Skeletal muscle cell (primary cell): ENCODE measurements at places on chromosomes 13 and 19.

DNA sequence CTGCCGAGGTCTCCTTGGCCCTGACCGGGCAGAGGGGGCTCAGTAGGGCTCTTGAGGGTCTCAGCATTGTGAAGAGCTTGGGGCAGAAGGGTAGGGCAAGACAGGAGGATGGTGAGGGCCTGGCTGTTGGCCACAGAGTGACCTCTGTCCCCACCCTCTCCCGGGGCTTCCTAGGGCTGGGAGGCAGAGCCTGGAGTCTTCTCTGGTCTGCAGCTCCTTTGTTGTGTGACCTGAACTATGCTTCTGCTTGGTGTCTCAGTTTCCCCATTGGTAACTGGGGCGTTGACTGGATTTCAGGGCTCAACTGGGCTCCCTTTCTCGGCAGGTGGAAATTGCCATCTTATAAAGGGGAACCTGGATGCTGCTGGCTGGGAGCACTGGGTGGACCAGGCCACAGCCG lies 30.1 kb upstream of the PEPD start:
- DNase-seq, result no peak

DNA sequence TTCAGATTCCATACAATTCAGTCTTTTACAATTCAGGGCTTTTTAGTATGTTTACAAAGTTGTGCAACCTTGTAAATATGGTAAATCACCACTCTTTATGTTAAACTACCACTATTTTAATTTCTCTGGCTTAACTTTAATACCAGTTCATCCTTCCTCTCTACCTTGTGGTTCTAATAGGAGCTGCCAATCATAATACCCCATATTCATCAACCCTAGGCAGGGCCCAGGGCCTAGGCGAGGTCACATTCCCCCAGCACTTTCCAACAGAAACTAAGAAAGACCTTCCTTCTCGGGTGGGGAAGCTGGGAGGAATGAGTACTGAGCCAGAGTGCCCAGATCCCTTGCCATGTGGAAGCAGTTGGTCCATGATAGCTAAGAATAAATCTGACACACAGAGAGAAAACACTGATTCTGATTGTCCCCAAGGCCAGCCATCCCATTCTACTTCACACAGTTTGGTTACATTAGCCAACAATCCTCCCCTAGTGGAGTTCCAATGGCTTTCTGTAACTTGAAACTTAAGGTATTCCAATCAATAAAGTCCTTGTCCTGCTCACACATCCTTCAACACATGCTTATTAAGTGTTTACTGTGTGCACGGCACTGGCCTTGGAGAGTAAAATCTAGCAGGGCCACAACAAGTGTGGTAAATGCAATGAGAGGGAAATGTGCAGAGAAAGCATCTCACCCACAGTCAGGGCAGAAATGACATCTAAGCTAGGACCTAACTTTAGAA lies 76.8 kb downstream of the NUFIP1 start:
- DNase-seq, result no peak

DNA sequence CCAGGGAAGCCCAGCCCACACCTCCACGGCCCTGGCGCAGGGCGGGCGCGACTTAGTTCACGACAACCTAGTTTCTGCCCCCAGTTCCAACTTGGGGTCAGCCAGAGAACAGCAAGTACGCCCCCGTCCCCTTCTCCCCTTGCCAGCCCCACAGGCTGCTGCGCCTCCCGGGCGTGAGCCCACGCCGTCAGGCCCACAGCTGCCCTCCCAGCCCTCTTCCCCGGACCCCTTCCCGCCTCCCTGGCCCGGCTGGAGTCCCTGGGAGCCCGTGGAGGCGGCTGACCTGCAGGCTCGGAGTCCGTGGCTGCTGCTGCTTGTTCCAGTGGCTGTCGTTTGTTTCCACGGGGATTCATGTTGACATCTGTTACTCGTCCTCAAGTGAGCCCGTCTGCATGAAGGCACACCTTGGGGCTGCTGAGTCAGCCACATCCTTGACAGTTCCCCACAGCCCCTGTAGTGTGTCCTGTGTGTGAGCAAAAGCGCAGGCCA lies 86.0 kb downstream of the ATP11A start:
- DNase-seq, result no peak

GRCh38 chr13:47110141-47110540 lies 213.3 kb upstream of the HTR2A start:
- DNase-seq, result no peak

GRCh38 chr19:35045667-35046300 lies 4.3 kb downstream of the HPN start:
- no peak for DNase-seq

- no peak for DNase-seq
These were observed 191.0 kb downstream of the SHISA2 start for GRCh38 chr13:25860862-25861261.
